ENCODE measurements at places on chromosomes 2 and 18. TPM values are rescaled to one million over a fixed set of nuclear protein-coding genes. Genes with fewer than 3 reads are reported as not detected.
A peak's percentile ranks its signal among the peaks of the same experiment; 100 is the strongest.

DNA sequence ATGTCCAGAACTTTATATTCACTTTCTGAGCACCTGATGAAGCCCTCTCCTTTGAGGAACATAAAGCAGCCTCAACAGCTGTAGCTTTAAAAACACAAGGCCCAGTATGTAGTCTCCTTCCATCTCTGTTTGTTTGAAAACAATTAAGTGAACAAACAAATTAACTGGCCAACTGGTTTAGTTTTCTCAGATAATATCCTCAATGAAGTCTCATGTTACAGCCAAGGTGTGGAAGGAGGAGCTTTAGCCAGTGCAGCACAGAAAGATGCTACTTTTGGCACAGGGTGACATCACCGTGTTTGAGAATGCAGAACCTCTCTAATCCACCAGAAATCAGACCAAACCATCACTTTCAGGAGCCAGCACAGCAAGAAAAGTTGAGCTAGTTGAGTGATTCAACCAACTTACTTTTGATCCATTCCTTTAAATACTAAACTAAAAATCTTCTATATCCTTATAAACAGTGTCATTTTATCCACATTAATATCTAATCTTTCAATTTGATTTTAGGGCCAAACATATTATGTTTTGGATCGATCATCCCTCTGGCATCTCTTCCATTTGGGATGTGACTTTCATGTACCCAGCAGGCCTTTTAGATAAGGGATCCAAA lies 488.7 kb downstream of the ARHGAP15 start:
- H3K27me3 ChIP-seq = no peaks in the 10 kb centered on the region
- no peak overlapping the region for H3K27ac ChIP-seq
- no peaks in the 10 kb centered on the region for H3K36me3 ChIP-seq
- no peak for DNase-seq
- H3K4me3 ChIP-seq = no peak overlapping the region

DNA sequence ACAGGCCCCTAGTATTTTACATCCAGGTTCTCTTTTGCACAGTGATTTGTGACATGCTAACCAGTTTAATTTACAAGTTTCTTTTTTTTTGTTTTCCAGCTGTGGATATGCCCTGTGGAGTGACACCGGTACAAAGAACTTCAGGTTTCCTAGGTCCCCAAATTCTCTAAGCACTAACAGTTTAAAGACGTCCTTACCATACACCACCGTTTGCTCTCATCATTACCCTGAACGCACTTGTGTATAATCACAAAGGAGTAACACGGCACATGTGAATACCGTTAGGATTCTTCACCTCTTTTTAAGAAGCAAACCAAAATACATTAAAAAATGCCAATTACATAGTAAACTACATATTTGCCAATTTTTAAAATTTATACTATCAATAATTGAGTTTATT lies 853 bp downstream of the LANCL1 start:
- H3K4me1 ChIP-seq = no peaks in the 10 kb centered on the region
- DNase-seq = no peak
- no peak overlapping the region for H3K27ac ChIP-seq
- peaks cover 3% of the 10 kb centered on the region for H3K36me3 ChIP-seq
- peak overlapping the region; percentile 88 for H3K4me3 ChIP-seq
- H3K27me3 ChIP-seq = no peaks in the 10 kb centered on the region

- no peaks in the 10 kb centered on the region for H3K4me1 ChIP-seq
- H3K4me3 ChIP-seq = peak within 1 kb of the TSS; percentile 98
- peak; percentile 95 for DNase-seq
- peak within 1 kb of the TSS; percentile 62 for H3K27ac ChIP-seq
- no peaks in the 10 kb centered on the region for H3K27me3 ChIP-seq
These were observed at the start of gene ABI2 for GRCh38 chr2:203327901-203328759. Gene ABI2, plus strand, starts transcription at chr2:203328394. Its CDS starts 121 bp downstream, at chr2:203328515.

DNA sequence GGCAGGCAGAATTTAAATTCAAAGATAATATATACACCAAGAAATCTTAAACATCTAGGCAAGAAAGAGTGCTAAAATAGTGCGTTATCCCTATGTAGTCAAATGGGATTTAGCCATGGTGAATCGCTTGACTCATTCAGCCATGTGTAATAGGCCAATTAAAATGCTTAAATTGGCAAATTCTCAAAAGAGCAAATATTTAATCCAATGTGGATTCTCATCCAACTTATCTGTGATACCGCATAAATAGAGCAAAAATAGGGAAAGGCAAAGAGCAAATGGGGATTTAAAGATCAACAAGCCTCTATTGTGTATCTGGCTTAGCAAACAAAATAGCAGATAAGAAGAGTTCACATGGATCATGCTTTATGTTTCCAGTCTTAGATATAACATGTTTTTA lies 123.2 kb upstream of the RPRM start:
- no peaks in the 10 kb centered on the region for H3K4me1 ChIP-seq
- DNase-seq = no peak
- H3K27me3 ChIP-seq = peaks cover 2% of the 10 kb centered on the region

DNA sequence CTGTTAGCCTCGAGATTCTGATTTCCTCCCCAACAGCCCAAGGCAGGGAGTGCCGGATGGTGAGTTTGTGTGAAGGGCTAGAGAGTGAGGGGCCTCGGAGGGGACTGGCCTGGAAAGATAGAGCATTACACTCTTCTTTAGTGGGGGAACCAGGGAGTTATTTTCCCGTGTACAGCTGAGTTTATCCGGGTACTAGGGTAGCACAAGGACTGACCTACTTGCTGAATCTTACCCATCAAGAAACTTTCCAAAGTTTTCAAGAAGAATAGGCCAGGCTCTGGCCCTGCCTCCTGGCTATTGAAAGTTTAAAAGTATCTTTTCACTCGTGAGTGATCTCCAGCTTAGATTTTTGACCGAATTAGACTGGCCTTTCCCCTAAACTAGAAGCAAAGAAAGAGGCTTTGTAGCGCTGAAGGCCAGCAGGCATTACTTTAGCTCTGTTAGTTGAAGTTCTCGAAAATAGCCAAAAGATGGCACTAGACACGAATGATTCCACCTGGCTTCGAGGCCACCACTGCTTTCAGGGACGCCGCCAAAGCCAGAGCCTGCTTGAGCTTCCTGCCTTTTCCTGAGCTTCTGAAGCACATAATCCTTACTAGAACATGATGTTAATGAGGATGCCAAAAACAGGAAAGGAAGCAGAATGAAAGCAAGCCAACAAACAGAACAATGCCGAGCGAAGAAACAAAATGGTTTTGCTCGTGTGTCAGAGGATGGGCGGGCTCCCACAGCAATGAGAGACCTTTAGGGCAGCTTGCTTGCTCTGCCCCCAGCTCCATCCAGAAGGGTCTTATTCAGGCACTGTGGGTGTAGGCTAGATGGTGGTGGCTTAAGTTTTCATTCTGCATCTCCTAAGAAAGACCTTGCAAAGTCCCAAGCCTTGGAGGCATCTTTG lies 55.8 kb downstream of the TSN start:
- no peak overlapping the region for H3K27ac ChIP-seq
- H3K36me3 ChIP-seq = no peaks in the 10 kb centered on the region
- no peak for DNase-seq
- H3K4me3 ChIP-seq = no peak overlapping the region
- H3K27me3 ChIP-seq = no peaks in the 10 kb centered on the region

DNA sequence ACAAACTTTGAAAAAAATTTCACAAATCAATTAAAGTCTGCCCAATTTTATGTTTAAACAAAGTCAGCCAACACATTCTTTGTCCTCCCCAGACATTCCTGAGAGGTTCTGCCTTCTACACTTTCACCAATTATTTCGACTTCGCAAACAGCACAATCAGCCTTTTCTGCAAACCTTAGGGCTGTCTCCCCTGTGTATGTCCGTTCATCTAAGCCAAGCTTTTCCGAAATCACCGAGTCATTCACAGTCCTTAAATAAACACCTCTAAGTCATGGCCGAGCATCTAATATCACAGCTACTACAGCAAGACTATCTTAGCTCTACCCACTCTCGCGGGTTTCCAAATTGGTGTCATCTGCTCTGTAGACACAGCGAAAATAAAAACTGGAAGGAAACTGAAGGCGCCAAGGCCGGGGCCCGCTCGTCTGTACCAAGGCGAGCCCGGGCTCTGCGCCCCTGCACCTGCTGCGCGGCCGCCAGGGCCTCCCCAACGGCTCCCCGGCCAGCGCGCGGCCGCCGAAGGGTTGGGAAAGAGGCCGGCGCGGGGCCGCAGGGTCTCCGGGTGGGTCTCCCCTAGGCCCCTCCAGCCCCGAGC lies 730 bp downstream of the ODC1 start:
- H3K27me3 ChIP-seq = no peaks in the 10 kb centered on the region
- H3K36me3 ChIP-seq = peaks cover 2% of the 10 kb centered on the region
- DNase-seq = no peak
- H3K4me1 ChIP-seq = no peaks in the 10 kb centered on the region
- H3K4me3 ChIP-seq = peak overlapping the region; percentile 49

- no peak overlapping the region for H3K4me3 ChIP-seq
- DNase-seq = no peak
- H3K36me3 ChIP-seq = no peaks in the 10 kb centered on the region
- H3K27ac ChIP-seq = no peak overlapping the region
- H3K27me3 ChIP-seq = no peaks in the 10 kb centered on the region
These were observed 457.3 kb upstream of the ID2 start for GRCh38 chr2:8224347-8225190.

- no peak overlapping the region for H3K4me3 ChIP-seq
- DNase-seq = no peak
- no peak overlapping the region for H3K27ac ChIP-seq
- no peaks in the 10 kb centered on the region for H3K27me3 ChIP-seq
These were observed 322.8 kb downstream of the STK39 start for GRCh38 chr2:167924556-167924955.

GRCh38 chr2:187134306-187134705 lies 285.3 kb upstream of the ZSWIM2 start:
- H3K27ac ChIP-seq = no peak overlapping the region
- DNase-seq = no peak
- H3K4me3 ChIP-seq = no peak overlapping the region
- no peaks in the 10 kb centered on the region for H3K4me1 ChIP-seq
- H3K36me3 ChIP-seq = no peaks in the 10 kb centered on the region

DNA sequence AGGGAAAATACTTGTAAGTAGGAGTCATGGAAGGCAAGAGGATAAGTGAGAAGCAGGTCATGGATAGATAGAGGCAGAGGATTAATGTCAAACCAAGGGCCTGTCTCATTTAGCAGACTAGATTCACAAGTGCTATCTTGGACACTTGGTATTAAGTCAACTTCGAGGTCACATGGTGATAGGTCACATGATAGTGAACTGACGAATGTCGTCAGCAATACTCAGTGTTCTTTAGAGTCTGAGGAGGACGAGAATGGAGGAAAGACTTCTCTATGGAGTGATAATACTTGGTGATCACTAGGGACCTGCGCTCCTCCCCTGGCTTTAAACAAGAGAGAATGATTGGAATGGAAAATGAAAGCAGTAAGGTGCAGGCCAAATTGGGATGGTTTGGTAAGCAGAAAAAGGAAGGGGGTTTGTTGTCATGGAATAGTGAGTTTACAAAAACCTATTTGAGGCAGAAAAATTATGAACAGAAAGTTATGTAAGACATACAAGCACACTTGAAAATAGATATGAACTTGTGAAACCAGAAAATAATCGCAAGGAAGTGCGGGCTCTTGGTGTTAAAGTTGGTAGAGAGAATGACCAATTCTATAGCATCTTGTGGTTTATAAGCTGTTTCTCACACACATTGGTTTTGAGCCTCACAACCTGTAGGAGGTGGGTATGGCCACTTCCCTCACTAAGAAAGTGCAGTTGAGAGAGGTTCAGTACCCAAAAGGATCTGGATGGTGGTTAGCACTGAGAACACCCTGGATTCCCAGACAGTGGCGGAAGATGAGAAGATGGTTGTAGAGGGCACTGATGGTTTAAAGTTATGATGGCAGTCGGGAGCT lies 141.5 kb downstream of the WDSUB1 start:
- H3K27ac ChIP-seq = no peak overlapping the region
- no peak overlapping the region for H3K4me3 ChIP-seq
- no peaks in the 10 kb centered on the region for H3K4me1 ChIP-seq
- no peaks in the 10 kb centered on the region for H3K36me3 ChIP-seq
- H3K27me3 ChIP-seq = no peaks in the 10 kb centered on the region

- no peaks in the 10 kb centered on the region for H3K36me3 ChIP-seq
- no peaks in the 10 kb centered on the region for H3K27me3 ChIP-seq
- no peak overlapping the region for H3K27ac ChIP-seq
- H3K4me3 ChIP-seq = no peak overlapping the region
These were observed 1113.6 kb upstream of the PIK3C3 start for GRCh38 chr18:40841467-40841866.

DNA sequence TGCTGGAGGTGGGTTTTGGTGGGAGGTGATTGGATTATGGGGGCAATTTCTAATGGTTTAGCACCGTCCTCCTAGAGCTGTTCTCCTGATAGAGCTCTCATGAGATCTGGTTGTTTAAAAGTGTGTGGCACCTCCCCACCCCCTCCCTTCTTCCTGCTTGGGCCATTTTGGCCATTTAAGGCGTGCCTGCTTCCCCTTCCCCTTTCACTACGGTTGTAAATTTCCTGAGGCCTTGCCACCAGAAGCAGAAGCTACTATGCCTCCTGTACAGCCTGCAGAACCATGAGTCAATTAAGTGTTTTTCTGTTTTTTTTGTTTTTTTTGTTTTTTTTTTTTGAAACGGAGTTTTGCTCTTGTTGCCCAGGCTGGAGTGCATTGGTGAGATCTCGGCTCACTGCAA lies 335.7 kb upstream of the HS6ST1 start:
- H3K36me3 ChIP-seq = no peaks in the 10 kb centered on the region
- H3K27ac ChIP-seq = no peak overlapping the region

DNA sequence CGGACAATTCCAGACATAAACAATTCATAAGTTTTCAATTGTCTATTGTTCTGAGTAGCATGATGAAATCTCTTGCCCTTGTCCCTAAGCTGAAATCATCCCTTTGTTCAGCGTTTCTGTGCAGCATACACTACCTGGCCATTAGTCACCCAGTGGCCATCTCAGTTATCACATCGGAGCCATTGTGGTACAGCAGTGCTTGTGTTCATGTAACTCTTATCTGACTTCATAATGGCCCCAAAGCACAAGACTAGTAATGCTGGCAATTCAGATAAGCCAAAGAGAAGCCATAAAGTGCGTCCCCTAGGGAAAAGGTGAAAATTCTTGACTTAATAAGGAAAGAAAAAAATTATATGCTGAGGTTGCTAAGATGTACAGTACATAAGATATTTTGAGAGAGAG lies 127.2 kb downstream of the FHOD3 start:
- H3K27me3 ChIP-seq = no peaks in the 10 kb centered on the region
- DNase-seq = no peak
- no peaks in the 10 kb centered on the region for H3K36me3 ChIP-seq

DNA sequence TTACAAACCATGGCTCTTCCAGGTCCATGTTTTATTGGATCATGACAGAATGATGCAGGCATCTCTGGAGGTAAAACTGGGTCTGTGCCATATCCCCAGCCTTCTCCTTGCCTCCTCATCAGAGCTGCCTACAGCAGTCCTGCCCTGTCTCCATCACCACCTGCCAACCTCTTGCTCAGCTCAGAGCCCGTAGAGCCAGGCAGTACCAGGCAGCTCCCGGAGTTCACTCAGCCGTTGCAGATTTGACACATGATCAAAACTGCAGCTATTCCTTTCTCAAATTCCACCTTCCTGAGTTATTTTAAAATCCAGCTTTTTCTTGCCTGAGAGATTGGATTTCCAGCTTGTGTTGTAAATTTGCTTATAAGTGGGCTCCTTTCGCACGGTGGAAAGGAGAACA lies 218.2 kb upstream of the CELF4 start:
- no peak overlapping the region for H3K4me3 ChIP-seq
- no peak for DNase-seq
- no peak overlapping the region for H3K27ac ChIP-seq
- H3K36me3 ChIP-seq = no peaks in the 10 kb centered on the region

Gene IL36RN
- not detected for total RNA-seq

Gene GCA
- 35.2 TPM for total RNA-seq

Gene TIA1
- 87.6 TPM for total RNA-seq

Gene MYO5B
- 4.5 TPM for total RNA-seq

Gene ADNP2
- 17.5 TPM for total RNA-seq

Gene PIEZO2
- total RNA-seq = 8.8 TPM

Gene PLA2R1
- total RNA-seq = 34.9 TPM

Gene RPRM
- total RNA-seq = 0.23 TPM

Gene SLC9A4
- total RNA-seq = not detected

Gene REG3A
- 8.3 TPM for total RNA-seq

Data from aorta (tissue), 5 donors.